ENCODE measurements at places on chromosomes 4 and X.

DNA sequence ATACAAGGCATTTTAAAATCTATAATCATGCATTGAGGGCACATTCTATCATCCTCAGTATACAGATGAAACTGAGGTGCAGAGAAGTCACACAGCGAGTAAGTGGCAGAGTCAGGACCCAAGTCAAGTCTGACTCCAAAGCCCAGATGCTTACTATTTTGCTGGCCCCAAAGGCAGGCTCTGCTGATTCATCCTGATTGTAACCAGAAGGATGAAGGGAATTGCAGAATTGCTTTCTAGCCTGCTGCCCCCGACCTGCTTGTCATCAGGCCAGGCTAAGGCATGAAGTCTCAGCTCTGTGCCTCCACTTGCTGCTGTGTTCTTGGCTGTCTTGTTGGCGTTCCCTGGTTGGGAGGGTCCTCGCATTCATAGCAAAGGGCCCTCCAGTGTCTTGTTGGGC is 62.7 kb downstream of the SLC9A6 start:
- no peak for DNase-seq

GRCh38 chrX:91311969-91312368 is 122.7 kb upstream of the PABPC5 start:
- no peak for DNase-seq

- no peak for DNase-seq
These were observed 257.9 kb upstream of the CPEB2 start for GRCh38 chr4:14744346-14744745.

- no peak for DNase-seq
These were observed 49.8 kb upstream of the PRSS48 start for GRCh38 chr4:151227172-151227571.

GRCh38 chr4:23856630-23857029 is 33.2 kb downstream of the PPARGC1A start:
- peak; percentile 41 for DNase-seq

DNA sequence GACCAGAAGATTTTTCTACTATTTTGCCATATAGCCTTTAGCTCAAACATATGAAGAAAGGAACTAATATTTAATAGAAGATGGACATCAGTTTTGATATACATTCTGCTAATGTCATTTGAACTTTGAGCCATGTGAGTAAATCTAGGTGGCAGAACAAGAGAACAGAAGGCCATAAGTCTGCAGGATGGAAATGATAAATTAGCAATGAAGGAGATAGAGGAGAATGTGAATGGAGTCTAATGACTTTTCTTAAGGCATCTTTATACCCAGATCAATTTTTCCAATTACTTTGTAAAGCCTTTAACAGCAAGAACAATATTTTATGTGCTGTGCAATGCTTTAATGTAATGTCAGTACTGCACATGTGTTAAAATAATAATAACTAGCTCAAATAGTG is 30.1 kb upstream of the ALG13 start:
- no peak for DNase-seq

Measured in lung (tissue), 17 donors.